ENCODE measurements at places on chromosomes 7 and 10. TPM values are rescaled to one million over a fixed set of nuclear protein-coding genes. Genes with fewer than 3 reads are reported as not detected.

CDNF gene
- 1.3 TPM for total RNA-seq

IQUB gene
- 0.06 TPM for total RNA-seq

SFTPA1 gene
- not detected for total RNA-seq

GCK gene
- total RNA-seq = 0.05 TPM

MMP21 gene
- total RNA-seq = 0.03 TPM

TAS2R41 gene
- not detected for total RNA-seq

PON3 gene
- 39.3 TPM for total RNA-seq

SGCE gene
- total RNA-seq = 49.1 TPM

FGFBP3 gene
- 2.6 TPM for total RNA-seq

ATAD1 gene
- 41.7 TPM for total RNA-seq

MGMT gene
- 7.2 TPM for total RNA-seq

CHN2 gene
- 0.58 TPM for total RNA-seq

KEL gene
- 0.08 TPM for total RNA-seq

INMT gene
- total RNA-seq = 0.03 TPM

FEZF1 gene
- total RNA-seq = not detected

AKR1D1 gene
- not detected for total RNA-seq

CASTOR2 gene
- total RNA-seq = 3.6 TPM

ABCC2 gene
- total RNA-seq = 103 TPM

FRG2B gene
- total RNA-seq = 0.14 TPM

BEND7 gene
- 8.7 TPM for total RNA-seq

LAMB1 gene
- total RNA-seq = 104 TPM

RAPGEF5 gene
- 0.06 TPM for total RNA-seq

CNPY1 gene
- total RNA-seq = not detected

CFAP58 gene
- total RNA-seq = 0.11 TPM

GPC2 gene
- 0.34 TPM for total RNA-seq

TLL2 gene
- total RNA-seq = 0.07 TPM

SPDYE16 gene
- 0.10 TPM for total RNA-seq

LIPK gene
- total RNA-seq = not detected

CD36 gene
- total RNA-seq = not detected

HOXA7 gene
- total RNA-seq = 5.2 TPM

STEAP2 gene
- total RNA-seq = 3.9 TPM

EGFR gene
- 88.0 TPM for total RNA-seq

SORCS1 gene
- total RNA-seq = not detected

TAS2R3 gene
- not detected for total RNA-seq

TFR2 gene
- total RNA-seq = 2.5 TPM

TMEM209 gene
- total RNA-seq = 13.0 TPM

ALOX5 gene
- total RNA-seq = 0.22 TPM

RTKN2 gene
- 0.83 TPM for total RNA-seq

ZEB1 gene
- 9.2 TPM for total RNA-seq

DNAJC12 gene
- total RNA-seq = 56.6 TPM

MPP7 gene
- 0.11 TPM for total RNA-seq

VSIR gene
- total RNA-seq = 25.5 TPM

SPDYE8 gene
- total RNA-seq = not detected

HHEX gene
- 13.9 TPM for total RNA-seq

UFSP1 gene
- total RNA-seq = 6.3 TPM

CALN1 gene
- total RNA-seq = not detected

NIPSNAP2 gene
- 47.3 TPM for total RNA-seq

GLRX3 gene
- 192 TPM for total RNA-seq

ADAM8 gene
- 2.2 TPM for total RNA-seq

DEPP1 gene
- 3.4 TPM for total RNA-seq

SPDYE11 gene
- total RNA-seq = not detected

NRCAM gene
- total RNA-seq = 99.1 TPM

ATOH7 gene
- total RNA-seq = 0.08 TPM

SEMA4G gene
- 7.4 TPM for total RNA-seq

UTF1 gene
- total RNA-seq = not detected
